ENCODE measurements at places on chromosomes 6 and 20. TPM values are rescaled to one million over a fixed set of nuclear protein-coding genes. Genes with fewer than 3 reads are reported as not detected.
A peak's percentile ranks its signal among the peaks of the same experiment; 100 is the strongest.

DNA sequence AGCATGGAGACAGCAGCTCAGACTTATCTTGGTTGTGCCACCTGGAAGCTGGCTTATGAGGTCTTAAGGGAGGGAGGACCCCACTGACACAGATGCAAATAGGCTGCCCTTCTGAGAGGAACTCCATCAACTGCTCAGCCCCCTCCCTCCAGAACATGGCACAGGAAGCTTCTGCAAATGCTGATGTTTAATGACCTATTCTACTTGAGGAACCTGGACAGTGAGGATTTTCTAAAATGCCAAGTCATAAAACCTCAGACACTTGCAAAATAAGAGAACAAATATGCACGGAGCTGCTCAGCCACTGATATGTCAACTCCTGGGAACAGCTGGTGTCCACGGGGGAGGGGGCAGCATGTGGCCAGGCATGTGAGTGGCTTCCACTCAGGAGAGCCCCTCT is 3.5 kb downstream of the CST9 start:
- no peaks in the 10 kb centered on the region for H3K27me3 ChIP-seq
- H3K27ac ChIP-seq: no peak overlapping the region
- H3K4me3 ChIP-seq: no peak overlapping the region
- H3K36me3 ChIP-seq: no peaks in the 10 kb centered on the region

DNA sequence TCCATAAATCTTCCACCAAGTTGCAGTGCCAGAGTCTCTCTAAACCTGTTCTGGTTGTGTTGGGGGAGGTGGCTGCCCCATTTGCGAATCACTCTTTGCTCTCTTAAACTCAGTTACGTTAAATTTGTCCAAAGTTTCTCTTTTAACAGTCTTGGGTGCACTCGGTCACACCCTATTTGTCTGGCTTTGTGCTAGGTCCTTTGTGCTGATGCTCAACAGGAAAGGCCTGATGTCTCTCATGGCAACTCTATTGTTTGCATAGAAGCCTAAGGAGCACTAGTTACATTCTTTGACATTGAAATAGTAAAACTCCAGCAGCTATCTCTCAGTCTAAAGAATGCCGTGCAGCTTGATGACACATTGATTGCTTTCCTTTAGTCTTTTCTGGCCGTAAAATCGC is 105.1 kb downstream of the TRMT11 start:
- no peaks in the 10 kb centered on the region for H3K27me3 ChIP-seq
- no peak for DNase-seq
- H3K4me3 ChIP-seq: no peak overlapping the region
- H3K36me3 ChIP-seq: peaks cover 10% of the 10 kb centered on the region

ETV7 gene
- total RNA-seq: not detected

GRCh38 chr20:47208534-47209174 is 147.8 kb downstream of the ZMYND8 start:
- DNase-seq: no peak
- H3K27ac ChIP-seq: no peak overlapping the region
- no peak overlapping the region for H3K4me3 ChIP-seq
- H3K27me3 ChIP-seq: no peaks in the 10 kb centered on the region
- H3K36me3 ChIP-seq: peaks cover 41% of the 10 kb centered on the region

GRCh38 chr6:67885081-67886033 is 749.7 kb upstream of the ADGRB3 start:
- no peaks in the 10 kb centered on the region for H3K36me3 ChIP-seq
- no peak overlapping the region for H3K27ac ChIP-seq
- H3K4me1 ChIP-seq: no peaks in the 10 kb centered on the region
- H3K27me3 ChIP-seq: no peaks in the 10 kb centered on the region

RIMS4 gene
- total RNA-seq: not detected

TCF15 gene
- total RNA-seq: not detected

- H3K27me3 ChIP-seq: no peaks in the 10 kb centered on the region
- H3K27ac ChIP-seq: no peak overlapping the region
- no peaks in the 10 kb centered on the region for H3K4me1 ChIP-seq
Measured at GRCh38 chr6:115969930-115970273, 90.8 kb downstream of the FRK start.

GRCh38 chr20:35541118-35541782 is 628 bp upstream of the ERGIC3 start:
- no peak for DNase-seq
- no peaks in the 10 kb centered on the region for H3K36me3 ChIP-seq
- H3K27me3 ChIP-seq: no peaks in the 10 kb centered on the region
- H3K27ac ChIP-seq: no peak overlapping the region

- H3K4me3 ChIP-seq: no peak overlapping the region
- no peaks in the 10 kb centered on the region for H3K36me3 ChIP-seq
- DNase-seq: peak; percentile 76
- no peaks in the 10 kb centered on the region for H3K27me3 ChIP-seq
- H3K27ac ChIP-seq: no peak overlapping the region
Measured at GRCh38 chr6:10460096-10460495, 45.2 kb upstream of the TFAP2A start.

Data from Karpas-422 (cell line).